ENCODE measurements at places on chromosomes 5 and 9.
A peak's percentile ranks its signal among the peaks of the same experiment; 100 is the strongest.

DNA sequence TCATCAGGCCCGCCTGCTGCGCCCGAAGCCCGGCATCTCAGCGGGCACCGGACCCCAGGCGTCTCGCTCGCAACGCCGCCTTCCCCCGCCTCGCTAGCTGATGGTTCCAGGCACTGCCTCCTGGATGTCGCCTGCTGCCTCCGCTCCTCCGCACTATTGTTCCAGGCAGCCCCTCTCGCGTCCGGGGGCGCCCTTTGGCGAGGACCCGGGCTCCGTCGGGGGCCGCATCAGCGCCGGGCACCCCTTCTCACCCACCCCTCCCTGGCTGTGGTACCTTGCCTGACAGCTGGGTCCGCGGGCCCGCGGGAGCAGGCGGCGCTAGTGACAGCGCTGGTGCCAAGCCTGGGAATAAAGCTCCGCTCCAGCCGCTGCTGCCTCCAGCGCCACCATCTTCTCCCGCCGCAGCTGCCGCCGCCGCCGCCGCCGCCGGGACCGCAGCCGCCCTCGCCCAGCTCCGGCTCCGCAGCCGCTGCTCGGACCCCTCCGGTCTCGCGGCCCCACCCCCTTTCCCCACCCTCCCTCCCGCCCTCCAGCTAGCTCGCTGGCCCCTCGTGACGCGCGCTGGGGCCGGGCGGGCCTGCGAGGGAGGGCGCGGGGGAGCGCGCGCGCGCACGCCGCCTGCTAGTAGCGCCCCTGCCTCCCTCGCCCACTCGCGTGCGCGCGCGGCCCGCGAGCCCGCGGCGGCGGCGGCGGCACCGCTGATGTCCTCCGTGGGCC, at the start of gene APBA1:
APBA1 (minus strand) TSS at position 493 of the 717 bp plus-strand sequence.
- DNase-seq, result peak; percentile 76

DNA sequence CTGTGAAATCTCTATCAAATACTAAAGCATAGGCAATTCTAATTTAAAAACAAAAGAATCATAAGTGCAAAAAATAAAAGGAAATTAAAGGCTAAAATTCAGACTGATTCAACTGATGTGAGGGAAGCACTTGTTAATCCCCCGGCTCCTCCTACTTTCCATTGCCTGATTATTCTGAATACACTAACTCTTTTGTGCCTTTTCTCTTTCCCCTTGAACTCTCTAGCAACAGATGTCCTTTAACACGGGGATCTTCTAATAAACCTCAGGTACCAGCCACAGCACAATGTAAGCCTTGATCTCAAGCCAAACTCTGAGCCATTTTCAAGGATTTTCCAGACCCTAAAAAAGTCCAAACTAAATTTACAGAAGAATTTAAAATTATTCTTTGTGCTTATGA, 61.5 kb downstream of the KCNV2 start:
- DNase-seq, result no peak

GRCh38 chr5:143992496-143992895, 178.0 kb downstream of the YIPF5 start:
- DNase-seq, result no peak

- DNase-seq, result no peak
These were observed 30.9 kb upstream of the SLC46A2 start for GRCh38 chr9:112921549-112921948.

DNA sequence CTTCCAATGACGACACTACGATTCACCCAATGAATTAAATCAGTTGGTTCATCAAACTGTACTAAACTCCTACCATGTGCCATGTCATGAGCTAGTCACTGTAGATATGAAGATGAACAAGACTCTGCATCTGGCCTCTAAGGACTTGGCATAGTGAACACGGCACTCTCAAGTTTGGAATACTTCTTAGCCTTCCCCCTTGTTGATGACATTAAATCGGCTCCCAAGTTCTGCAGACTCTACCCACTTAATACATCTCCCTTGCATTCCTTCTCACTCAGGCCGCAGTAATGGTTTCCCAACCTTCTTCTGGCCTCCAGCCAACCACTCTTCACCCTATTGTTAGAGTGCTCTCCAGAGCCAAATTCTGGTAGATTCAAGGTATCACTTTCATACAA, 184.7 kb downstream of the MAPKAP1 start:
- no peak for DNase-seq

DNA sequence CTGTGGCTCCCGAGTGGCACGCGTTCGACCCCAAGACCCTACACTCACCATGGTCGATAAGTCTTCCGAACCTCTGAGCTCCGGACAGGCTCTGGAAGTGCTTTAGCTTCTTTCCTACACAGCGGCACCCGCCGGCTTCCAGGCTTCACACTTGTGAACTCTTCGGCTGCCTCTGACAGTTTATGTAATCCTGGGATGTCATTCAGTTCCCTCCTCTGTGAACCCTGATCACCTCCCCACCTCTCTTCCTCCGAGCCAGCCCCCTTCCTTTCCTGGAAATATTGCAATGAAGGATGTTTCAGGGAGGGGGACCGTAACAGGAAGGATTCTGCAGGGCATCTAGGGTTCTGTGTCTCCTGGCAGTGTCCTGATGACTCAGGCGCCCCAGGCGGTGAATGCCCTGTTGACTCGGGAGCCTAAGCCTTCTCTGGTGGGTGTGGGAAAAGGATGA, at the start of gene CD14:
CD14 (minus strand) TSS at position 155 of the 451 bp plus-strand sequence; CDS start at position 51, 104 bp downstream.
- DNase-seq, result no peak

DNA sequence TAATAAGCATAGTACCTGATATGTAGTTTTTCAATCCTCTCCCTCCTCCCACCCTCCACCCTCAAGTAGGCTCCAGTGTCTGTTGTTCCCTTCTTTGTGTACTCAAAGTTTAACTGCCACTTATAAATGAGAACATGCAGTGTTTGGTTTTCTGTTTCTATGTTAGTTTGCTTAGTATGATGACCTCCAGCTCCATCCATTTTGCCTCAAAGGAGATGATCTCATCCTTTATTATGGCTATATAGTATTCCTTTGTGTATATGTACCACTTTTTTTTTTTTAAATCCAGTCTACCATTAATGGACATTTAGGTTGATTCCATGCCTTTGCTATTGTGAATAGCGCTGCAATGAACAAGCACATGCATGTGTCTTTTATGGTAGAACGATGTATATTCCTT, 20.5 kb downstream of the POLK start:
- no peak for DNase-seq

DNA sequence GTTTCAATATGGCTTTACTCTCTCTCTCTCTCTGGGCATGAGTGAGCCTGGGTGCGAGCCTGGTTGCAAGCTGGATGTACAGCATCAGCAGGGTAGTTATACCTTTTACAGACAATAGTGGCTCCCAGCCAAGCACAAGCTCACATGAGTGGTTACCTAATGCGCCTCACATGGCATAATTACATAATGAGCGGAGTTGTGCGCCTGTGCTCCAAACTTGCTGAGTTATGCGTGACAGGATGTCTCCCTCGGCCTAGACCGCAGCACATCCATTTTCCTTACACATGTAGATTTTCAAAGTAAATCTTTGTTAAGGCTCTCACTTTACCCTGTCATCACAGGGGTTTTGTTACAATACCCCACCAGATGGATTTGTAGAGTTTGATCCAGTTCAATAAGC, 233.5 kb upstream of the WWC1 start:
- DNase-seq, result no peak

DNA sequence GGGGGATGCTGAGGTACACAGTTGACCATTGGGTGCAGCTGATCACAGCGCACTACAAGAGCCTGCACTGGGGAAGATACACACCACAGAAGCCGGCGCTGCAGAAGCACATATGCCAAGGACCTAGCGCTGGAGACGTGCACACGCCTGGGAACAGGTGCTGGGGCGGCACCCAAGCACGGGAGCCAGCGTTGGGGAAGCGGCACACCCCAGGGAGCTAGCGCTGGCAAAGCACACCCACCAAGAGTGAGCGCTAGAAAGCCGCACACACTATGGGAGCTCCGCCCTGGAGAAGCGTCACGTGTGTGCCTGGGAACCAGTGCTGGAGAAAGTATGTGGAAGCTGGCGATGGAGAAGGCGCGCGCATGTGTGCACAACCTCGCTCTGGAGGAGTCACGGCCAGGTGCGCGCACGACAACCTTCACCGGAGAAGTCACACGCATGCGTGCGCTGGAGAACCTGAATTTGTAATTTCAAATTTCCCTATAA, 4.5 kb downstream of the FANCC start:
- peak; percentile 61 for DNase-seq

- no peak for DNase-seq
These were observed 249.6 kb downstream of the DENND1A start for GRCh38 chr9:123680352-123680751.

DNA sequence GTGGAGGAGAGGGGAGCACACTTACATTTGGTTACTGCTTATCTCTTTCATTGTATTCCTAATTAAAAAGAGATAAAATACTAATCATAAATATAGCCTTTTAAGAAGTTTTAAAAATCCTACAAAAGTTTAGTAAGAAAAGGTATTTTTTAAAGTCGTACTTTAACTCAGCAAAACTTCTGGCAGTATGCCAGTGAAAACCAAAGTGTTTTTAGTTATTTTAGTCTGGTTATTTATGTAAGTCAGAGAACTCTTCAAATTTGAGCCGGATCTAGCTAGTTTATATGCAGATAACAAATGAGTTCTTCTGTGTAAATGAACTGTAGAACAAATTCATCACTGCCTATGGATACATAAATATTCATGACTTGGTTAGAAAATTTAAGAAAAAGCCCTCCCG, 36.5 kb upstream of the ANKDD1B start:
- DNase-seq, result no peak

DNA sequence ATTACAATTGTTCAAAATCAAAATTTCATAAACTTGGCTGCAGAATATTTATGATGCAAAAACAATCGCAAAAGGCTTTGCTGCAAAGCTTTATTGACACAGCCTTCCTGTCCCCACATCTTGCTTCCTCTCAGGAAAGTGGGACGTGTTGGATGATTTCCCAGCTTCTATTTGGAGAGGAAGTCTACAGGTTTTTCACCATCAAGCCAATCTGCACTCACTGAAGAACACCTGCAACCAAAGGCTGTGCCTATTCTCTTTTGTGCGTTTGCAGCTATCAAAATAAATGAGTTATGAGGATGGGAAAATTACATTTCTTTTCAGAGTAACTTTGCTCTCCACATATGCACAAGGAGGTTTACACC, 214.4 kb downstream of the PLK2 start:
- no peak for DNase-seq

DNA sequence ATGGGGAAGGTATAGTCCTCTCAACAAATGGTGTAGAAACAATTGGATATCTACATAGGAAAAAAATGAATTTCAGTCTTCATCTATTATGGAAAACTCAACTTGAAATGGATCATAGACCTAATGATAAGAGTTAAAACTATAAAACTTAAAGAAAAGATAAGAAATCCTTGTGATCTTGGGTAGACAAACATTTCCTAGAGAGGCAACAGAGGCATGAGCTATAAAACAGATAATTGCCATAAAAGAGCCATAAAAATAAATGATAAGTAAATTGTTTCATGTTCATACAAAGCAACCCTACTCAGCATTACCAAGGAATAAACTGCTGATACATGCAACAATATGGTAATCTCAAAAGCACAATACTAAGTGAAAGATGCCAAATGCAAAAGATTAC, 76.2 kb downstream of the SNX18 start:
- no peak for DNase-seq

DNA sequence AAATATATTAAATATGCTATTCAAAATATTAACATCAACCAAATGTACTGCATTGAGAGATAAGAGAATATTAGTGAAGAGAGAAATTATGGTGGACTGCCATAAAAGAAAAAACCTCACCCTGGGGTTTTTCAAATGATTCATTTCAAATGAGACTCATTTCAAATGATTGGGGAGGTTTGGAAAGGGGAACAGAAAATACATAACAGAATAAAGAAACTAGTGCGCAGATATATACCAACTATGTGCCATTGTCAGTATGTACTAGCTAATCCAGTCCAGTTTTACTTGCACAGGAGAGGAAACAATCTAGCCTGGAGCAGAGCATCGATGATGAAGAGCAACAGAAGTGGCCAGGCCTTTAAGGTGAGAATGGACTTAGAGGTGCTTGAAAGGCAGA, 651.6 kb upstream of the RORB start:
- no peak for DNase-seq

GRCh38 chr5:157308836-157309465, 43.0 kb downstream of the CYFIP2 start:
- no peak for DNase-seq

- no peak for DNase-seq
These were observed 722 bp upstream of the DCP2 start for GRCh38 chr5:112975721-112976431.

DNA sequence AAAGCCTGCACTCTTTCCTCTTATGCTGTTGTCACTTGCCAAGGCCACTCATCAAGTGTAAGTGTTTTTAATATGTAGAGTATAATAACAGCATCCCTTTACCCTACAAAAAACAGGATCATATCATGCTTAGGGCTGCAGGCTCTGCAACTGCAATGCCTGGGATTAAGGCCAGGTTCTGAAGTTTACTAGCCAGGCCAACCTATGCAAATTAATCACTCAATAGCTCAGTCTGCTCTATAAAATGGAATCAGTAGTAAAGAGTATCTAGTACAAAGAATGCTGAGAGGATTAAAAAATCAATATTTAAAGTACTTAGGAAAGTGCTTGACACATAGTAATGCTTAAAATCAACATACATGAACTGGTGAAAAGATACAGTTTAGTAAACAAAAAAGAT, 253.3 kb downstream of the EDIL3 start:
- DNase-seq, result no peak

DNA sequence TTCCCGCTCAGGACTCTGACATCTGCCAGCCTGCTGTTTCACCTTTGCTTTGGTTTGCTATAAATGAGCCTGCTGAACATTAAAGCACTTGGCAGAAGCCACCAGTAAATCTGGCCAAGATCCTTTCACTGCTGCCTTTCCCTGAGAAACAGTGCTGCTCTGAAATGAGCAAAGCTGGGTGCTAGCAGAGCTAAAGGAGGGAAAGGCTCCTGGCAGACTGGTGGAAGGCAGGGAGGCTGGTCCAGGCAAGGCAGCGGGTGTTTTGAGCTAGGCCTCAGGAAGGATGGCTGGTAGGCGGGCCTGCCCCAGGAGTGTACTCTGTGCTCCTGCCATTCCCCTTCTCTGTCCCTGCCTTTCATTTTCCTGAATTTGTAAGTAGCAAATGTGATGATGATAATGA, 52.5 kb upstream of the PTGS1 start:
- DNase-seq, result no peak

- no peak for DNase-seq
These were observed 3.9 kb downstream of the RASGRF2 start for GRCh38 chr5:80963966-80964481.

DNA sequence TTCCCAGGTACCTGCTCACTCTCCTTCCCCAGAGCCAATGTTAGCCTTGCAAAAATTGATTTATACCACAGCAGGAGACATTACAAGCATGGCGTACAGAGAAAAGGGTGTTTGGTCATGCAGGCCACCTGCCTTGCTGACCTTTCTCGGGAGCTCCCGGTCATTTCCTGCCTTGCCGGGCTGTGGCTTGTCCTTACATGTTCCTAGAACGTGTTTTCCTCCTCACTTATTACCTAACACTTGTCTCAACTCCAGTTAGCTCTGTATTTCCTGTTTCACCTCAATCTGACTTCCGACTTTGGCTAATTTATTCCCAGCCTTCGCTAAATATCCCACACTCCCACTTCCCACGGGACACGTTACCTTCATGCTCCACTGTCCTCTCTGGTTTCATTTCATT, 282.5 kb downstream of the ICE1 start:
- DNase-seq, result no peak

GRCh38 chr5:42301349-42301748, 121.9 kb upstream of the GHR start:
- DNase-seq, result no peak

- DNase-seq, result no peak
These were observed 2.1 kb downstream of the TNFAIP8 start for GRCh38 chr5:119357808-119358529.
